LoVo (cell line): ENCODE measurements at places on chromosomes 11 and 22.

DNA sequence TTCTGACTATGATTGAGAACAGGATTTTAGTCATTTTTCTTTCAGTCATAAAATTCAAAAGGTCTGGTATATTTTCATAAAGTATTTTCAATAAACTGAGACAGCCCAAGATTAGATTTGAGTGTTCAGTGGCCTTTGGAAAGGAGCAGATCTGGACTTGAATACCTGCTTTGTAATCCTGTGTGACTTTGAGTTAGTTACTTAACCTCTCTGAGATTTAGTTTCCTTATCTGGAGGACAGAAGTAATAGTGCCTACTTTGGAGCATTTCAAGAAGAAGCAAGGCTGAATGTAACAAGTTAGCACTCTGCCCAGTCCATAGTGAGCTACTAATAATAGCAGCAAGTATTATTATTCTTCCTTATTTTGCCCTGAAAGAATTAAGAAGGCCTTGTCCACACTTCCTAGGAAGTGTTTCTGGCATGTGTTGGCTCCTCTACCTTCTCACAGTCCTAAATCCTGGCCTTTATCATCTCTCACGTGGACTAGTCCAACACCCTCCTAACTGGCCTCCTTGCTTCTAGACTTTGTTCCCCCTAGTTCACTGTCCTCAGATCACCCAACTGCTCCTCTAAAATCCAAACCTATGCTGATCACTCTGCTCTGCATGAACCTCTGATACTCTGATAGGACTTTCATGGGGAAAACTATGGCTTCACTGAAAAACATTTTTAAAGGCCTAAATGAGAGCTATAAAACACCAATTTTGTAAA is 115.8 kb downstream of the PLEKHA7 start:
- DNase-seq = no peak

DNA sequence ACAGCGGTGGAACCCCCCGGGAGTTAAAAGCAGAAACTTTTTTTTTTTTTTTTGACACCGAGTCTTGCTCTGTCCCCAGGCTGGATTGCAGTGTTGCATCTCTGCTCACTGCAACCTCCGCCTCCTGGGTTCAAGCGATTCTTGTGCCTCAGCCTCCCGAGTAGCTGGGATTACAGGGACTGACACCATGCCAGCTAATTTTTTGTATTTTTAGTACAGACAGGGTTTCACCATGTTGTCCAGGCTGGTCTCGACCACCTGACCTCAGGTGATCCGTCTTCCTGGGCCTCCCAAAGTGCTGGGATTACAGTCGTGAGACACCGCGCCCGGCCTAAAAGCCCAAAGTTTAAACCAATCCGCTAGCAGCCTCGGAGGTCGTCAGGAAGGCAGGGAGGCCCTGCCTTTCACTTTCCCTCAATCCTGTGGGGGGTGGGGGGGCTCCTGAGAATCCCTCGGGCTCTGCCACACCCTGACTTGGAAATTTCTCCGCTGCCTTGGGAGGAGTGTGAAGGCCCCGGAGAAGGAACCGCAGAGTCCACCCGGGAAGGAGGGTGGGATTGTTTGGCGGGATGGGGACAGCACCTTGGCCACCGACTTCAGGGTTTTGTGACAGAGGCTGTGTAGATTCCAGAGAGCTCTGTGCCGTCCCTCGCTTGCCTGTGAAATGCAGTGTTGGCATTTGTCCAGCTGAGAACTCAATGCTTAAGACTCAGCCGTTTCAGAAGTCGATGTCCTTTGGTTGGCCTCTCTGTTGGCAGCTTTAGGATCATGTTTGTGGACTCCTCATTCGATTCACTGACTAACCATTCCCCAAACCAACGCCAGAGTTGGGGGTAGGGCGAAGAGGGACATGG is 1.0 kb downstream of the ARHGAP8 start:
- peak; percentile 49 for DNase-seq

- no peak for DNase-seq
These were observed 13.7 kb upstream of the LIN7C start for GRCh38 chr11:27520226-27520625.

DNA sequence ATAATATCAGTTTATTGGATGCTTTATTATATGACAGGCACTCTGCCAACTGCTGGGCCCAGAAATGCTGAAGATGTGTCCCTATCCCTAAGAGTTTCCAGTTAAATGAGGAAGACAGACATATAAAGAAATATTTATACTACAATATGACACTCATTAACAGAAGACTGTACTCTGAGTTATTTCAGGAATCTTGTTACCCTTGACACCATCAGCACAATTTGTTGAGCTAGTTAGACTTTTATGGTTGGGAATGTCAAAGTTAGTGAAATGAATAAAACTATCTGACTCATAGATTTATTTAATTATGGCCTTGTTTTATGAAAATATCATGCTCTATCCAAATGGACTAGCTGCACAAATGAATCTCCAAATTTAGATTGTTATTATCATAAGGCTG is 25.6 kb upstream of the MSANTD4 start:
- DNase-seq = no peak

GRCh38 chr22:29302402-29302680 is 4.1 kb upstream of the GAS2L1 start:
- DNase-seq = no peak

- DNase-seq = no peak
These were observed 1.2 kb downstream of the ESRRA start for GRCh38 chr11:64306563-64306875.

DNA sequence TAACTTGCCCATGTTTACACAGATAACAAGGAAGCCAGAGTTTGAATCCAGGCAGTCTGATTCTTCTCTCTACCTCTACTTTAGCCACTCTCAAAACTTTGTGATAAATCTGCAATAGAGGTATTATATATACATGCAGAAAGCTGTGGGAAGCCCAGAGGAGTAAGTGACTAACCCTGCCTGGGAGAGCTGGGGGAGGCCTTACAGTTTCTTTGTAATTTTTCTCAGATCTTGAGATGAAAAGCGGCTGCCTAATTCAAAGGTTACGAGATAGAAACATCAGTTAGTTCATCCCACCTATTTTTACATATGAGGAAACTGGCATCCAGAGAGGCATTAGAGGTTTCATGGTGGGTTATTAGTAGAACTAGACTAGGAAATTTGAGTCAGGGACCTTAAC is 4.9 kb downstream of the STIM1 start:
- DNase-seq = no peak

DNA sequence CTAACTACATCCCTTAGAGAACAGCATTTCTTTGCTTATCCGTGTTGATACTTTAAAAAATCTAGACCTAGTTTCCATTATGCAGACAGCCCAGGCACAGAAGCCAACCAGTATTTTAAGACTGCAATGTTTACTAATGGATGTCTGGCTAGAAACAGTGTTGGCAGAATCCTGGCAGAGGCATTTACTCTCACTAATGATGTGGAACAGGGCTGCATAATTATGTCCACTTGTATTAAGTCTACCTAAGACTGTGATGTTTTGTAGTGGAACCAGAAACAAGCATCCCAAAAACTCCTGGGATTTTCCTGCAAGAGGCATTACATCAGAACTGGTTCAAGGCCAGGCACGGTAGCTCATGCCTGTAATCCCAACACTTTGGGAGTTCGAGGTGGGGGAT is 50.2 kb upstream of the PICALM start:
- no peak for DNase-seq

- no peak for DNase-seq
These were observed 274.5 kb upstream of the B3GAT1 start for GRCh38 chr11:134686460-134687061.

GRCh38 chr11:86151174-86152005 is 82.5 kb upstream of the PICALM start:
- no peak for DNase-seq

DNA sequence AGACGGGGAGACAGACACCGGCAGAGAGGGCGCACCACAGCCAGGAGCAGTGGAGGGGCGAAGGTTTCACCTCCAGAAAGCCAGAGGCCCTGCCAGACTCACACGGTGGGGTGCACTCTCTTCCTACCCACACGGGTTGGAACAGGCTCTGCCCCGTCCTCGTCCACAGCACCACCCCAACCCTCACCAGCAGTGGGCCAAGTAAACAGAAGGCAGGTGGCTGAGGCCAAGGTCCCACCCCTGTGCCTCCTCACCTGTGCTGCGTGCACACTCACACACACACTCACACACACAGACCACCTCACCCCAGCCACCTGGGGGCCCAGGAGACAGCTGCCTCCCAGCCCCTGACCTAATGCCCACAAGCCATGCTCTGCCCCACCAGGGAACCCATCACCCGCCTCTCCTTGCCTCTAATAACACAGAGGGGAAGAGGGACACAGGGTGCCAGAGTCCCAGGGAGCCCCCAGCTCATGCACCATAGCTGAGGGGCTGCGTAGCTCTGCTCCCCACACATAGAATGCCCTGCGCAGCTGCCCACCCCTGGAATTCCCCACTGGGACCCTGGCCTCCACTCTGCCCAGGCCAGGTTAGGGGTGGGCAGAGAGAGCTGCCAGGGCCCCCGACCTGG is 3.1 kb downstream of the CYB5R3 start:
- DNase-seq = no peak

- DNase-seq = no peak
These were observed 901.2 kb downstream of the METTL15 start for GRCh38 chr11:29009426-29009825.

- no peak for DNase-seq
These were observed 877.6 kb upstream of the CHORDC1 start for GRCh38 chr11:91100427-91100826.
